ENCODE measurements at places on chromosomes 2 and 18.

GRCh38 chr2:45697190-45697589, 45.7 kb downstream of the PRKCE start:
- DNase-seq, result no peak

GRCh38 chr2:144914113-144914512, 394.2 kb upstream of the ZEB2 start:
- DNase-seq, result no peak

DNA sequence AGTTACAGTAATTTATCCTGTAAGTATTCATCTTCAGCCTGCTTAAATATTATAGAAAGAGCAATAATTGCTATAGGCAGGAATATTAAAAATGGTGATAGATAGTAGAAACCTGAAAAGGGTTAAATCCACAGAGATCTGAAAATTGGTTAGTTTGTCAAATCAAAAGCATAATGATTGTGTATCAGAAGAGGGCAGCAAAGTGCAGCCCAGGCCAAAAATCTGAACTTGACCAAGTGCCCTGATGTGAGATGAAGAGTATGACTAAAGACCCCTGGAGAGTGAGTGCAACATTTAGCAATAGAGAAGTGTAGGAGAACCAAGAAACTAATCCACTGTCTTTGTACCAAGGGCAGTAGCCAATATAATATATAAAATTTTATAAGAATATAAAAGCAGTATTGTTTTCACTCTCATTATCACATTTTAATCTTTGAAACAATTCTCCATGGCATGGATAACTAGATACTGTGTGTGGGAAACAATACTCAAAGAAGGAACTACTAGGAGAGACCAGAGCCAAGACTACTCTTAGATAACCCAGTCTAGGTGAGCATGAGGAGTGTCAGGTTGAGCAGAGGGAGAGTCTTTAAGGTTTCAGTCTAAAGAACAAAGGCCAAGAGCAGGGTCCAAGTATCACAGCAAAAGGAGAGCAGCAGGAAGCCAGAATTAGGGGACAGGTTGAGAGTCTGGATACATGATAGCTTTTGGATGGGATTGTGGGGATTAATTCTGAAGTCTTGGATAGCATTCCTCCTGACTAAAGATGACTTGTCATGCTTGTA, 148.7 kb downstream of the CALCRL start:
- DNase-seq, result no peak

GRCh38 chr2:133431289-133431688, 137.0 kb downstream of the NCKAP5 start:
- no peak for DNase-seq

- DNase-seq, result no peak
Observed at GRCh38 chr2:44358503-44358902, 2.8 kb downstream of the PREPL start.

DNA sequence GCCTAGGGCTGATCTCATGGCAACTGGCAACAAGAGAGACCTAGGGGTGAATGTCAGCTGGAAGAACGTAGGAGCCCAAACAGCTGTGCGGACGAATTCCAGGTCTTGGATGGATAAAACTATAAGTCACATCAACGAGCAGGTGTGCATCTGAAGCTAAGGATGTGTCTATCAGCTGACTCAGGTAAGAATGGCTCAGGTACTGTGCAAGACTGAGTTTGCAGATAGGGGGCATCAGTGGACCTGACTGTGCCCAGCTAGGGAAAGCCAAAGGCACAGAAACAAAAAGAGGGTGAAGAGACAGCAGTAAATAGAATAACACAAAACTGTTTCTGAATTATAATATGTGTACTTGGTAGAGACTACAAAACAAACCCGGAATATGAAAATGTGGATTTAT, 357.3 kb downstream of the ZEB2 start:
- DNase-seq, result no peak

DNA sequence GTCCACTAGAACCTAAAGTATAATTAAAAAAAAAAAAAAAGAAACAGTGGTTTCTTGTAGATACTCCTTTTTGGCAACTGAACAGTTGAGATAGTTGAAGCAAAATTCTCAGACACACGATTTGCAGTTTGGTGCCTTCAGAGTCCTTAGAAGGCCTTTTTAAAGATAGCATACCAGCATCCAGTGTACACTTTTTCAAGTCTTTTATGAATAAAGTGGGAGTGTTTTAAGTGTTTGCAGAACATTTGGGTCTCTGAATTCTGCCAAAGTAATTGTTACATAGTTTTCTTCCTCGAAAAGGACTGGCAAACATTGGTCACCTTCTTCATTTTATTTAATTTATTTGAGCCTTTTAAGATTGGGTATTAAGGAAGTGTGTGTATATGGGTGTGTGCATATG, 62.3 kb downstream of the SPTBN1 start:
- DNase-seq, result no peak

- no peak for DNase-seq
Observed at GRCh38 chr2:189516546-189516945, 64.0 kb downstream of the SLC40A1 start.
